ENCODE measurements at places on chromosomes 2 and 18.

- peak; percentile 44 for DNase-seq
These were observed 89.7 kb downstream of the TMEM247 start for GRCh38 chr2:46569061-46569560.

DNA sequence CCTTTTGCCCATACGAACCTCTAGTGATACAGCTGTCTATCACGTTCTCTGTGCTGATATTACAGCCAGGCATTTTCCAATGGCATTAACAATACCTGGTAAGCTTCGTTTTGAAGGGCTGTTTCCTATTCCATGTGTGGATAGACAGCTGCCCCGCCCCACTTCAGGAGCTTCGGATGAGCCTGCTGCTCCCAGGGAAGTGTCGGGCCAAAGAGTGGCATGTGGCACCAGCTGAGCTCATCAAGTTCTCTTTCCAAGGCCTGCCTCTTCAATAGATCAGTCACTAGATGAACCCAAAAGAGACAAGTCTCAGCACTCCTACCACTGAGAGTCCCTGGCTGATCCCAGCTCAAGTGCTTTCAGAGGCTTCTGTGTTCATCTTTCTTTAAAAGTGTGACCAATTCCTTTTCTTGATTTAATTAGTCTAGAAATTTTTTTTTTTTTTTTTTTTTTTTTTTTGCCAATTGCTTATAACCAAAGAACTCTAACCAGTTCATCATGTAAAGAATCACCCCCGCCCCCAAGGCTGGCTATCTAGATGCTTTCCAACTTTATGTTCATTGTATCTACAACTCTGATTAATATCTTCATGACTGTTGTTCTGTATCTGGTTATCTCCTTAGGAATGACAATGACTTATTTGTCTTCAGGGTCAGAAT lies 46.6 kb downstream of the HDAC4 start:
- no peak for DNase-seq

- DNase-seq = no peak
These were observed 88.1 kb downstream of the TNFRSF11A start for GRCh38 chr18:62413206-62413605.

DNA sequence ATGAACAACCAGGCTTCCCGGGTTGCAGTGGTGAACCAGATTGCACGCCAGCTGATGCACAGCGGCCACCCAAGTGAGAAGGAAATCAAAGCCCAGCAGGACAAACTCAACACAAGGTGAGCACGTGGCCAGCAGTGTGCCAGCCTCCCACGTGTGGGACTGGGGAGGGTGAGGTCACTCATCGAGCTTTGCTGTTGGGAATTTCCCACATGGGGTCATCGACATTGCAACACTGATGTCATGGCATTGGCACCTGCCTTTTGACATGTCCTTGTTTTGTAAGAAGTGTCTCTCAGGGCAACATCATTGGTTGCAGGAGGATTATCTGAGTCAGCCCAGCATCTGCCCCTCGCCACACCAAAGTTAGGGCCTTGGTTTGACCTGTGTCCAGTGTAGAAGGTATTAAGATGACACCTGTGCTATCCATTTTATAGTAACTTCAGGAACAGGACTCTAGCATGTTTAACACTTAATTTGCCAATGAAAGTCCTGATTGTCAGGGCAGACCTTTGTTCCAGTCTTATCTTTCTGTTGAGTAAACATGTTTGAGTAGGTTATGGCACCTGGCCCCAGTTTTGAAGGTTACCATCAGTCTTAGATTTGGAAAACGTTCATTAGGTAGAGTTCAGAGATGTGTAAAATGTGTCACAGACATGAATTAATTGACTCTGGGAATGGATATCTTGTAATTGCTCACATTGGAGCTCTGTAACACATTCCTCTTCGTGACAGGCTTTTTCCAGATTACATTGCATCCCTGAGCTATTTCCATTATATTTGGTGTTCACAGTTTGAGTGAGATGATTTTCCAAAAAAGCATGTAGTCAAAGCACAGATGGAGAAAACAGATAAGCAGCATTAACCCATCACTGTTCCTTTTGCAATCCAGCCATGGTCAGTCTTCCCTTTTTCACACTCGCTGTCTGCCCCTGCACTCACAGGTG lies 93.3 kb upstream of the EML6 start:
- no peak for DNase-seq

DNA sequence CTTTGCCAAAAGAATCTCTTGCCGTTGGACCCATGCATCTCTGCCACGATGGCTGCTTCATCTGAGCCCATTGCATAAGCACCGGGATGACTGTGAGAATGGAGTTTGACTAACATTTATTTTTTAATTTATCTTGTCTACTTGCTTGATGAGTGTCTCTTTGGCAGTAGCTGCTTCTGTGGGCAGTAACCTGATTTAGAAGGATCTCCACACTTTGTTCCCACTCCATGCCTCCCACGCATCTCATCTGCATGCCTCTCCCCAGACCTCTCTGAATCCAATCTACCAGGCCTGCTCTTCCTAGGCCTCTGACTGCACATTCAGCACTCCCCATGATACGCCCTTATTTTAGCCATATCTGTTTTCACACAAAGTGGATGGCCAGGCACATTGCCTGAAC lies 23.7 kb upstream of the TMX3 start:
- DNase-seq = no peak
